ENCODE measurements at places on chromosomes 2 and 18.

DNA sequence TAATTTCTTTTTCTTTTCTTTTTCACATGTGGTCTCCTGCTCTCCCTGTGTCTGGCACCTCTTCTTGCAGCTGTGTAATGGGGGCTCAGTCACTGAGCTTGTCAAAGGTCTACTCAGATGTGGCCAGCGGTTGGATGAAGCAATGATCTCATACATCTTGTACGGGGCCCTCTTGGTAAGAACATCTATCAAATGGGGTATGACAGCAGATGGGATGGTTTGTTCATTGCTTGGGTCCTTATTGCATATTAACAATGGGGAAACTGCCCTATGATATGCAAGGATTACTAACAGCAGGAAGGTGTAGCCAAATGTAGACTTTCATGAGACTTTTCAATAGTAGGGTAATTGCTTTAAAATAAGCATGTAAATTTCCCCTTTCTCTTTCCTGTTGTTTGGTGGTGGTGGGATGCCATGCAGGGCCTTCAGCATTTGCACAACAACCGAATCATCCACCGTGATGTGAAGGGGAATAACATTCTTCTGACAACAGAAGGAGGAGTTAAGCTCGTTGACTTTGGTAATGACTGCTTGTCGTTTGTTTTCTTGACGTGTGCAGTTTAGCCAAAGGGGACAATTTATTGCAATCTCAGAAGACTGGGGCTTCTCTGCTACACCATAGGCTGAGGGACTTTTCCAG lies 36.5 kb downstream of the MYO3B start:
- DNase-seq = no peak

DNA sequence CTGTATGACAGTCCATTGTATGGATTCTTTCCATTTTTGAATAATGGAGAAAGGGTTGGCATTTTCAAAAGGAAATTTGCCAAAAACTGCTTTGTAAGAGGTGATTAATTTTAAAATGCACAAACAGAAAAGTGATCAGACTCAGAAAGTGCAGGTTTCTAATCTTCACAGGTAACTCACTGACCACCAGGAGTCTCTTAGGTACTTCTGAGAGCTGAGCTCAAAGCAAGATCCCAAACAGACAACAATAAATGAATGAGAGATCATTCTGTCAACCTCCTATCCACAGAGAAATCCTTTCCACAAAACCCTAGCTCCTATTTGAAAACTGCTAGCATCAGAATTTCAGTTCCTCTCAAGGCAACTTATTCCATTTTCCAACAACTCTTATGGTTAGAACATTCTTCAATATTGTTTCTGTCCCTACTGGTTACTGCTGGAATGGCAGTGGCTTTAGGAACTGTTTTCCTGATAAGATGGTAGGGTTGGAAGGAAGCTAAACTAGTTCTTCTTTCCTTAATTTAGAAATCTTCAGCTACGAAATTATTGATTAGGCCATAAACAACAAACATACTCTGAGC lies 20.6 kb upstream of the HAAO start:
- no peak for DNase-seq

GRCh38 chr2:15299904-15300520 lies 261.1 kb downstream of the NBAS start:
- DNase-seq = no peak

- no peak for DNase-seq
Measured at GRCh38 chr2:76546207-76546606, 835.5 kb upstream of the GCFC2 start.

DNA sequence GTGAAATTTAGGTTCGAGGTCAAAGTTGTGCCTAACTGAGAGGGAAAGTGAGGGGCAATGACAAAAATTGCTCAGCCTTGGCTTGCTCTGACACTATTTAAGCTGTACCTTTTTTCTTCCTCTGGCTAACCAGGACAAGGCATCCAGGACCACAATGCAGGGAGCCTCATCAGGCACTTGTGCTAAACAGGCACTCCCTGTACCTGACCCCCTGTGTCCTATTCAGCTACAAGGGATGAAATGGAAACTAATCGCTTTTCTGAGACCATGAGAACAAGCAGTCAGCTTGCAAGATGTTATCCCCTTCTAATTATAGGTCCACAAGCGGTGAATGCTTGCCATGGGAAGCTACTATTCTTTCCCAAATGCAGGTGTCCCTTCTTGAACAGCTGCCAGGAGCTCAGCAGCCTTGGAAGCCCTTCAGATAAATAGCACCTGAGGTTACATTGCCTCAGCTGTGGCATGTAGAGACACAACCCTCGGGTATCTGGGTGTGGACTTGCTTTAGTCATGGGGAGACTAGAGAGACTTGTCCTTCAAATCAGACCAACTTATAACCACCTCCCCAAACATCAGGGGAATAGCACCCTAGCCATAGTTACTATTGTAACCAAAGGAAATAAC lies 19.1 kb upstream of the ITGA6 start:
- no peak for DNase-seq

DNA sequence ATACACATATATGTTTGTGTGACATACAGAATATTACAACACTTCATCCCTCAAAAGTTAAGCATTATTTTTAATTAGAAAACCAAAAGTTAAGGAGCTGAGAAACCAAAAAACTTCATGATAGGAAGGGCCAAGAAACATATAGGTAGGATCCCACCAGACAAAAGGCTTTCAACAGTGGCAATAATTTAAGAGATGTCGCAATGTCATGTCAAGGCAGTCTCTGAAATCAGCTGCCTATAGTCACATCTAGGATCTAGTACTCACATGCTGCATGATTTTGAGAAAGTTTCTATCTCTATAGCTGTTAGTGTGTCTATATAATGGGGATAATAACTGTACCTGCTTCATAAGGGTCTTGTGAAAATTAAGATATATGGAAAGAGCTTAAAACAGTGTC lies 72.7 kb downstream of the SPIRE1 start:
- DNase-seq = no peak

- no peak for DNase-seq
Measured at GRCh38 chr18:44320619-44321460, 359.8 kb upstream of the SETBP1 start.

GRCh38 chr2:667332-667999 lies 9.7 kb downstream of the TMEM18 start:
- DNase-seq = no peak

DNA sequence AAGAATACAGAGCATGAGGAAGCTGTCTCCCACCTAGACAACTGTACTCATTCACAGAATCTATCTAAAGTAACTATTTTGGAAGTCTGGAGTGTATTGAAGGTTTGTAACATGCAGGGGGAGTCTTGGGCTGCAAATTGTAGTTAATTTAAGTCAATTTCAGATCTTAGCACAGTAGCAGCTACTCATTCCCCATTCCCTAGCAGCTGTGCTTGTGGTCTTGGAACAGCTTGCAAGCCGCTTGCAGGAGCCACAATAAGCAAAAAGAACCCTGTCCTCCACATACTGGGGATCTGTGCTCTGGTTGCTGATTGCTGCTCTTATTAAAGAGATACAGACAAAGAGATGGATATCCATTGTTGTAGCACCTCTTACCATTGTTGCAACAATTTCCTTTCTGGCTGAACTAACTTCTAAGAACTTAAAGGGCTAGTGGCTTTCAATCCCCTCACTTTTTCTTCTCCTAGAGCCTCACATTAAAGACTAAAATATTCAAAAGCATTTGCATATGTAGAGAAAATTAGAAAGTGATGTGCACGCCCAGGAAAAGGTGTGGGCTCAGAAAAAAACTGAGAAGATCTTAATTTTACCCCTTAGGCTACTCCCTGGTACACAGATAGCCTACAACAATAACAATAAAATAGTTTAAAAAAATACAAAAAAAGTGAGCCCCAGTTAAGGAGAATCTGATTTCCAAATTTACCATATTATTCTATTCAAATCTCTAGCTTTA lies 1775.1 kb upstream of the PIK3C3 start:
- no peak for DNase-seq

DNA sequence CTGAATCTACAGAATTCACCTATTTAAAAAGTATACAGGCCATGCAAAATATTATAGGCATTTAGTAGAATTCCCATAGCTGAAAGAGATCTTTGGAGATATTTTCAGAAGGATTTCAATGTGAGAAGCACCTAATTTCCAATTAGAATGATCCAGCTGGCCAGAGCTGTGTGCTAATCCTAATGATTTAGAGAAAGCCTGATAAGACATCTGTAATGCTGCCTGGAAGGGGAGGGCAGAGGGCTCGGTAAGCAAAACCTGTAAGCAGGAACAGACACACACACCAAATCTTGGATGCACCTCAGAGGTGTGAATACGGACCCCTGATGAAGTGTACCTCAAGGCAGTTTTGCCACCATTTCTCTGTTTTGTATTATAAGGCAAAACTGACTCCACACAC lies 14.0 kb downstream of the SERTAD2 start:
- no peak for DNase-seq

- no peak for DNase-seq
Measured at GRCh38 chr2:229884775-229885699, 36.8 kb downstream of the TRIP12 start.

- no peak for DNase-seq
Measured at GRCh38 chr18:11020877-11021414, 128.4 kb downstream of the PIEZO2 start.

GRCh38 chr2:70946832-70947442 lies 11.2 kb downstream of the ATP6V1B1 start:
- DNase-seq = peak; percentile 11

DNA sequence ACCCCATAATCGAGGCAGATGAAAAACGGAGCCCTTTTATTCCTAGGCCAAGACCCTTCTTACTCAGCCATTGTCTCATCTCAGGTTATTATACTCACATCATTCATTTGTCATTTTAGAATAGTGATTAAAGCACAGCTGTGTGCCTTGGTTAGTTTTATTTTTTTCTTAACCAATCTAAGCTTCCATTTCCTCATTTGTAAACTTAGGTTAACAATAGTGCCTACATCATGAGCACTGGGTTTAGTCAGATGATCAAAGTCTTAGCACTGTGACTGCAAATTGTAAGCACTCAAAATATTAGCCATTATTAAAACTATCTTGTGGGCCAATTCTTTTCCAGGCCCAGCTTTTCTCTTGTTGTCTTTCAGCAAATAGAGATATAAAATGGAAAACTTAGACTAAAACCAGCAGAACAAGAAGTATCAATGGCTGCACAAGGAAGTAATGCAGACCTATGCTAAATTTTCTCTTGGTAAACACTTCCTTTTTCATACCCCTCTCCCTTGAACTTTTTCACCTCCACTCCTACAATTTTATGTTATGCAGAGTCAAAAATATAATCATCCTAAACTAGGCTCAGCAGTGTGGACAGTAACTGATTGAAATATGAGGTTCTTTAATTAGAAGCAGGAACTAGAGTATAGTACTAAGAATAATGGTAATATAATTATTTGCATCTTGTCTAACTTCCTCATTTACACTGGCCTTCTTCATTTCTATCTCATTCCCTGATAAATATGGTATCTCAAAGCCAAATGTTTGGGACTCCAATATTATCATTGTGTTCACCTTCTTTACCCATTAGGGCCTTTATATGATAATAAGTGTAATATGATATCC lies 21.5 kb upstream of the GALNT3 start:
- DNase-seq = no peak

GRCh38 chr2:158011055-158011771 lies 90.5 kb upstream of the UPP2 start:
- no peak for DNase-seq

- DNase-seq = no peak
Measured at GRCh38 chr18:31661965-31662364, 22.4 kb downstream of the B4GALT6 start.

- no peak for DNase-seq
Measured at GRCh38 chr18:76476665-76477561, 18.1 kb downstream of the ZNF516 start.

DNA sequence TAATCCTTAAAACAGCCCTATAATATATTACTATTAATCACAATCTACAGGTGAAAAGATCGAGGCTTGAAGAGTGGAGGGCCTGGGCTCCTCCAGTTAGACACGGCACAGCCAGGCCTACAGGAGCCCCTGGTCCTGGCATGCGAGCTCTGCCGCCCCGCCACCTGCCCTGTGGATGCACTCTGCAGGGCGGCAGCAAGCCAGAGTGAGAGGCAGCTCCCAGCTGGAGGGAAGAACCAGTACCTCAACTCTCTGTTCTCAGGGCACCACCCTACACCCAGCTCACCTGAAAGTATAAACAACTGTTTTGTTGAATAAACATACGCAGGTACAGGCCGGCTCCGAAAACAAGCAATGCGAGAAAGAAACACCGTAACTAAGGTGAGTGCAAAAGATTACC lies 34.6 kb downstream of the EIPR1 start:
- no peak for DNase-seq

DNA sequence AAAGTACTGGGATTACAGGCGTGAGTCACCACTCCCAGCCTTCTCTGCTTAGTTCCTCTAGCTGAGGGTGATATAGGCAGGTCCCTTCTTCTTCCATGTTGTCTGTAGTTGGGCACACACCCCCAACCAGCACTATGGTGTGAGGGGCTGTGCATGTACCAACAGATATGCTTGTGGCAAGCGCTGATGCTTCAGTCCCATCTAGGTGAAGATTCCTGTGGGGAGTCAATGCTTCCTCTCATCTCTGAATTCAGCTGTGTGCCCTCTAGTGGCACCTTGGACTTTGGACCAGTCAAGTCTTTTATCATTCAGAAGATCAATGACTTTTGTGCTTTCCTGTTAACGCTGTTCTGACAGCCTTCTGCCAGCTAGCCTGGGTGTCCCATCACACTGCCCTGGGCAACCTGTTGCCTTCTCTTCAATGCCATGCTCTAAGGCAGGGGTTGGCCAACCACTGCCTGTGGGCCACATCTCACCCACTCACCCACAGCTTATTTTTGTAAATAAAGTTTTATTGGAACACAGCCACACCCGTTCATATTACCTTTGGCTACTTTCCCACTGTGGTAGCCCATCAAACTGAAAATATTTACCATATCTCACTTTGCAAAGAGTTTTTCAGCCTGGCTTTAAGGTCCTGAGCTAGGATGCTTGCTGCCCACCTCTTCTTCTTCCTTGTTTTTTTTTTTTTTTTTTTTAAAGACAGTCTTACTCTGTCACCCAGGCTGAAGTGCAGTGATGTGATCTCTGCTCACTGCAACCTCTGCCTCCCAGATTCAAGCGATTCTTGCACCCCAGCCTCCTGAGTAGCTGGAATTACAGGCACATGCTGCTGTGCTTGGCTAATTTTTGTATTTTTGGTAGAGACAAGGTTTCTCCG lies 51.0 kb downstream of the NPAS2 start:
- no peak for DNase-seq

- no peak for DNase-seq
Measured at GRCh38 chr2:108390340-108390739, 12.6 kb downstream of the SULT1C4 start.

DNA sequence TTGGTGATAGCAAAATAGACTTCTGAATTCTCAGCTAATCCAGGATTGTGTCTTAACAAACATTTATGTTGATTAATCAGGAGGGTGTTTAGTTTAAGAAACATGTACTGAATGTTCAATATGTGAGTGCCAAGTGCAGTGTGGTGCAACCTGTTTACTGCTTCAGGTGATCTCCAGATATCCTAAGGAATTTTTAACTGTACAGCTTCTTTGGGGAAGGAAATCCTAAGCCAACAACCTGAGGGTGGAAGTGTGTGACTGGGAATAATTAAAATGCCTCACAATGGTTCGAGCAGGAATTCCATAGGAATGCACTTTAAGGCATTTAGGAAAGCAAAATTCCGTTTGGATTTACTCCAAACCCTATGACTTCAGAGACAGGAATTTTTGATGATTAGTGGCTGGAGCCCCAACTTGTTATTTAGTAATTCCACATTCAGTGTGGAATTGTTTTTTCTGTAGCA lies 16.4 kb downstream of the CRIM1 start:
- DNase-seq = no peak

GRCh38 chr2:234426616-234427015 lies 70.3 kb downstream of the ARL4C start:
- DNase-seq = no peak

GRCh38 chr2:105862843-105863242 lies 118.1 kb downstream of the NCK2 start:
- DNase-seq = no peak
